Naive thymus-derived CD8-positive, alpha-beta T cell (primary cell): ENCODE measurements at places on chromosomes 3 and 15.
A peak's percentile ranks its signal among the peaks of the same experiment; 100 is the strongest.

GRCh38 chr3:111675846-111676210 is 80.7 kb upstream of the ZBED2 start:
- DNase-seq: no peak

DNA sequence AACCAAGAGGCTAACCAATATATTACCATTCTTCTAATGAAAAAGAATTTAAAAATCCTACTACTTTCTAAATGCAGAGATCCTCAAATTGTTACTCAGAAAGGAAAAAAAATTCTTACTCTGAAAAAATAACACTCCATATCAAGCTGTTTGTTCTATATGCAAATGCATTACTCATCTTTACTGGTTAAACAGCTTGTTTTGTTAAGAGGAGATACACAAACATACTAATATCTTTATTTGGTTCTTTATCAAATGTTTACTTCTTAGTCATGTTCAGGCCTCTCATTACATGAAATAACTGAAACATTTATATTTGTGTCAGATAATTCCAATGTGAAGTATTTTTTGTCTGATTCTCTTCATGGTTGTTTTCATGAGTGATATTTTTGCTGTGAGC is 146.8 kb downstream of the PCCB start:
- DNase-seq: no peak

GRCh38 chr3:166836836-166837235 is 543.3 kb downstream of the ZBBX start:
- DNase-seq: no peak

DNA sequence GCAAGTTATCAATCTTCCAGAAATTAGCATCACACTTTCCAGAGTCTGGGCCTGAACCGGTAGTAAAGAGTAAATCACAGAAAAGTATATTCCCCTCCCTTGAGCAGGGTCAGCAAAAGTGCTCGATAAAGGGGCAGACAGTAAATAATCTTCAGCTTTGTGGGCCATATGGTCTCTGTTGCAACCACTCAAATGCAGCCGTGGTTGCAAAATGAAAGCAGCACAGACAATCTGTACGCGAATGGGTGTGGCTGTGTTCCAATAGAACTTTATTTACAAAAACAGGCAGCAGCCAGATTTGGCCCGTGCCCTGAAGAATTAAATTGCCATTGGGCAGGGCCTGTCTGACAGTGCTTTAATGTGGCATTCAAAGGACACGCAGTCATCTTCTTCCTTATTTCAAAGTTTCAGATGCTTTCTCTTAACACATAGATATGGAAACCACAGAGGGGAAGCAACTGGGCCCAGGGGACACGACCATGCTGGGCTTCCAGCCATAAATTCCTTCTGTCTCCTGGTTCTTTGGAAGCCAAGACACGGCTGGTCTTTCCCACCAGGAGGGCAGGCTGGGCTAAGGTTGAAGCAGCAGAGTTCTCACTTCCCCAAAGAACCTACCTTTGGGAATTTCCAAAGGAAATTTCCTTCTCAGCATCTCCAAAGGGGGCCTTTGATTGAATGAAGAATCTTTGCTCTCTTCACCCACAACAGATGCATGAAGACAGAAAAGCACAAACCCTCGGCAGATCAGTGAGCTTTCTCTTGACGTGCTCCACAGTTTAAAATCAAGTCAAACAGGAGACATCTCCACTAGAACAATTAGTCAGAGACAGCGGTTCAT is 489.8 kb upstream of the PROK2 start:
- DNase-seq: peak; percentile 16

DNA sequence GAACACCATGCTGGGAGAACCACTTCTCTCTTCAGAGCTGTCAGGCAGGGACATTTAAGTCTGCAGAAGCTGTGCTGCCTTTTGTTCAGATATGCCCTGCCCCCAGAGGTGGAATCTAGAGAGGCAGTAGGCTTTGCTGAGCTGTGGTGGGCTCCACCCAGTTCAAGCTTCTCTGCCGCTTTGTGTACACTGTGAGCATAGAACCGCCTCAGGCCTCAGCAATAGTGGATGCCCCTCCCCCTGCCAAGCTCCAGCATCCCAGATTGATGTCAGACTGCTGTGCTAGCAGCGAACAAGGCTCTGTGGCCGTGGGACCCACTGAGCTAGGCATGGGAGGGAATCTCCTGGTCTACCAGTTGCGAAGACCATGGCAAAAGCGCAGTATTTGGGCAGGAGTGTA is 121.6 kb downstream of the NFKBIZ start:
- DNase-seq: no peak

DNA sequence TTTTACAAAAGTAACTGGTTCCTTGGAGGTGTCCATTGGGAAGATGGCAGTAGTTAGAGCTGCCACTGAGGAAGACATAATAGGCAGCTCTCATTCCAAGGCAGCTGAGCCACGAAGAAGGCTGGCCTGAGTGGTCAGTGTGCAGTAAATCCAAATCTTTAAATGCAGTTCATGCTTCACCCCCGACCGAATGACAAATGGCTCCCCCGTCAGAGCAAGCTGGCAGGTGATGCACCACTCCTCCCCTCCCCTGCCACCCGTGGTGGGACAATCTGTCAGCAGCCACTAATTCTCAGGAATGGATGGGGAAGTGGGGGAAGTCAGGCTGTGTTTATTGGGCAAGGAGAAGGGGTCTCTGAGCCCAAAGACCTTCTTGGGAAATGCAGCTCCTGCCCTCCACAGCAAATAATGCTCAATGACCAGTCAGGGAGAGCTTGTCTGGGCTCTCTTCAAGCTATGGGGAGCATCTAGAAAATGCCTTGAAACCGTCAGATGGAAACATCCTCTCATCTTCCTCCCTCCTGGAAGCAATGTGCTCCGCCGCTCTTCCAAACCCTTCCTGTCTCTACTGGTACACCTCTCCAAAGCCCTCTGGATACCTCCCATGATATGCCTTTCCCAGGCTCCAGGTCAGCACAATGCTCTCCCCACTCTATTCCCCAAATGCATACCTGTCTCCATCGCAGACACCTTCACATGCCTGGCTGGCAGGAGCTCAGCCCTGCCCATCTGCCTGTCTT is 65.4 kb downstream of the LIPC start:
- no peak for DNase-seq

DNA sequence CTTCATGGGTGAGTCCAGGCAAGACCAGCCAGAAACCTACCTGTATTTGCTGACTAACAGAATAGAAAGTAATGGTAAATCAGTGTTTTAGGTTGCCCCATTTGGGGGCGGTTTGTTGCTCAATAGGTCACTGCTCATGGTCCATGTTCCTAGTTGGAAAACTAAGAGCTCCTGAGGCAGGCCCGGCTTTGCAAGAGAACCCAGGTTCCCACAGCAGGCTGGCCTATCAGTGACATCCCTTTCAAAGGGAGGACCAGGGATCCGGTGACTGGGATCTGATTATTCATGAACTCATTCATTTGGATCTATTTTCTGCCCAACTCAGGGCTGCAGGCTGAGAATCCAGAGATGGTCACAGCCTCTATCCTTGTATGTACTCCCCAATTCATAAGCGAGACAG is 163.9 kb downstream of the WNT7A start:
- no peak for DNase-seq

- DNase-seq: peak; percentile 65
These were observed 107.1 kb upstream of the ICE2 start for GRCh38 chr15:60585743-60586708.

DNA sequence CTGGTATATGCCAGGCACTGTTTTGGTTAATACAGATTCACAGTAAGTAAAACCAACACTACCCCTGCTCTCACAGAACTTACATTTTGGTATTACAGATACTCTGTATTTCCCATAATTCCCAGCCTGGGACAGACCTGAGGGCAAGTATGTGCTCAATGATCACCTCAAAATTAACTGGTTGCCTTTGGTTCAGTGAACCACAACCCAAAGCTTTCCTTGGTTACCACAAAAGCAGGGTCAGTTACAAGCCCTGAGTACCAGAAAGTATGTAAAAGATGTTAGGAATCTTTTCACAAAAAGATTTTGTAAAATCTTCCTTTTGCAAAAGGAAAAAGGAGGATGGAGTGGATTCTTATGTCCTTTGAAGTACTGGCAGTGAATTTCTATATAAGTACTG is 72.2 kb upstream of the GUCA1C start:
- DNase-seq: no peak

- no peak for DNase-seq
These were observed 41.6 kb upstream of the DUSP7 start for GRCh38 chr3:52097851-52098507.

- no peak for DNase-seq
These were observed 167.4 kb upstream of the LPP start for GRCh38 chr3:187986514-187986934.

GRCh38 chr3:114132500-114132899 is 46.4 kb downstream of the DRD3 start:
- no peak for DNase-seq
